Panc1 (cell line): ENCODE measurements at places on chromosomes 2 and 18.
A peak's percentile ranks its signal among the peaks of the same experiment; 100 is the strongest.

- DNase-seq, result no peak
These were observed 84.4 kb downstream of the EIPR1 start for GRCh38 chr2:3293221-3293620.

GRCh38 chr18:4125224-4125623 is 329.9 kb downstream of the DLGAP1 start:
- no peak for DNase-seq

- DNase-seq, result no peak
These were observed 37.6 kb downstream of the FLACC1 start for GRCh38 chr2:201319511-201319910.

- no peak for DNase-seq
These were observed 4.5 kb downstream of the PRLH start for GRCh38 chr2:237570776-237571335.

GRCh38 chr2:232779934-232780333 is 3.6 kb upstream of the KCNJ13 start:
- no peak for DNase-seq

GRCh38 chr2:214560618-214561190 is 149.8 kb downstream of the VWC2L start:
- DNase-seq, result no peak

- DNase-seq, result no peak
These were observed 5.3 kb upstream of the CRYBA2 start for GRCh38 chr2:218998414-218999002.

DNA sequence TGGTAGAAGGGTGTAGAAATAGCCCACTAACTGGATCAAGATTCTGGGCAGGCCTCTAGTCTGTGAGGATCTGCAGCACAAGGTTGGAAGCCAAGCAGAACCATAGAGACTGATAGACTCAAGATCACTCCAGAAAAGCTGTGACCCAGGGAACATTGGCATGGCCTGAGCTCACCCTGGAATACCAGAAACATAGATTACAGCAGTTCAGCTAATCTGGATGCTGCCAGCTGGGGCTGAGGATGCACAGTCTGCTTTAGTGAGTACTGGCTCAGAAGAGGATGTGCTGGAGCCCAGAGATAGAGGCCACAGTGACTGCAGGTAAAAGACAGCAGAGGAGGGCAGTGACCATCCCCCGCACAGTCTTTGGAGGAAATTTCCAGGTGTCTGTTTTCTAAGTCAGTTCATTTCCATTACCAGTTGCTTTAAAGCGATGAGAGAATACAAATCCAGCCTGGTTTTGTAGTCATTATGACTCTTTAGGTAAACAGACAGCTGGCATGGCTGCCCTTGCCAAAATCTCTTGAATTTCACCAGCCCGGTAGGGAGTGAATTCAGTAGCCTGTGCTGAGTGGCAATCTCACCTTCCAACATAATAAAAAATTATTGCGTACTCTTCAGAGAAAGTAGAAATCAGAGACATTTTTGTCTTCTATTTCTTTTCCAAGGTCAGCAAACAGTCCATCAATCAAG is 119.2 kb downstream of the ANTXR1 start:
- peak; percentile 36 for DNase-seq

GRCh38 chr2:138026111-138027020 is 62.1 kb downstream of the HNMT start:
- DNase-seq, result no peak

DNA sequence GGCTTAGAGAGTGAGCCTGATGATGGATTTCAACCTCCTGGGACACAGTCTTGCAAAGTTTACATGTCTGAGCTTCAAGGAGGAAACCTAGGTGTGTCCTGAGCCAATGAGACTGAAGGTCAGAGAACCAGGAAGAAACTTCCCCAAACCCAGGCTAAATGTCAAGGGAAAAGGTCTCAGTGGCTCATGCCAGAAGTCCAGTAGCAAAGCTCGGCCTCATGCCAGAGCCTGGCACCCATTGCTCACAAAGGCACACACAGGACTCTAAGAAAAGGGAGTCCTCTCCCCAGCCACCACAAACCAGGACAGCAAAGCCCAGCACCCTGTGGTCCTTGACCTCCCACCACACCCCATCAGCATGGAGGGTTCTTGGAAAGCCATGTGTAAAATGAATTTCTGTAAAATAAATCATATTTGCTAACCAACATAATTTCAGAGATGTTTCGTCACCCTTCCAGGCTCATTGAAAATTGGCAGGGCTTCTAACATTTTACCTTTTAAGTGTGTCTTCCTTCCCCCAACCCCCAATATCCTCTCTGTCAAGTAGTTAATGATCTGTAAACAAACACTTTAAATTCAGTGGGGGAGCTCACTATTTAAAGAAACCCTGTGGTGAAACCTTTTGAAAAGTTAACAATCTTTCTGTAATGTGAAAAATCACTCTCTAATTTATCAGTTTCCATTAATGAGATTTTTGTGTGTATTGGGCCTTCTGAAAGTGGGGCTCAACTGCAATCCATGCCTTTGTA is 77.1 kb downstream of the BCL11A start:
- DNase-seq, result no peak

- no peak for DNase-seq
These were observed 448.3 kb upstream of the ST6GAL2 start for GRCh38 chr2:107334306-107334705.

DNA sequence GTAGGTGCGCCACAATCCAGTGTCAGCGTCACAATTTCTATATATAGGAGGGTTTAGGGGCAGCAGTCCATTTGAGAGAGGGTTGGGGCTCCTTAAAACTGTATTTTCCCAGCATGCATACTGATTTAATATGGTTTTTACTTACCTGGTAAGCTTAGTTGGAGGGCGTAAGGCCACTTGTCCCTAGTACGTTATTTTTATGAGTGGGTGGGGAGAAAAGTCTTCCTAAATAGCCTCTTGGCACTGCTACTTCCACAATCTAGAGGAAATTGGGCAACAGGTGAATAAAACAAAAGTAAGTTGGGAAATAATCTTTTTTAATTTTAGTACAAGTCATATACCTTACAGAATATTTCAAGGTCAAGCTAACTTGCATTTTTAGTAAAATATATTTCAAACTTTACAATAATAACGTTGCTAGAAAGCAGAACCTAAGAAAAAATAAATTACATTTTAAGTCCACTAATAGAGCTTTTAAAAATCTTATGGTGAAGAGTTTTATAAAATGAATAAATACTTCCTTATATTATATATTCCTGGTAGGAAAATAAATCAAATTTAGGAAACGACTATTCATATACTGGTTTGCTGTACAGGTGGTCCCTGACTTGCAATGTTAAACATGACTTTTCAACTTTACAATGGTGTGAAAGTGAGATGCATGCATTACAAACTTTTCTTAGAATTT is 20.9 kb downstream of the DHRS9 start:
- DNase-seq, result no peak

- no peak for DNase-seq
These were observed 47.9 kb downstream of the KIF5C start for GRCh38 chr2:148922776-148923475.

GRCh38 chr18:45920367-45920766 is 46.8 kb downstream of the EPG5 start:
- DNase-seq, result no peak

- DNase-seq, result no peak
These were observed 19.7 kb upstream of the NYAP2 start for GRCh38 chr2:225379856-225380255.

DNA sequence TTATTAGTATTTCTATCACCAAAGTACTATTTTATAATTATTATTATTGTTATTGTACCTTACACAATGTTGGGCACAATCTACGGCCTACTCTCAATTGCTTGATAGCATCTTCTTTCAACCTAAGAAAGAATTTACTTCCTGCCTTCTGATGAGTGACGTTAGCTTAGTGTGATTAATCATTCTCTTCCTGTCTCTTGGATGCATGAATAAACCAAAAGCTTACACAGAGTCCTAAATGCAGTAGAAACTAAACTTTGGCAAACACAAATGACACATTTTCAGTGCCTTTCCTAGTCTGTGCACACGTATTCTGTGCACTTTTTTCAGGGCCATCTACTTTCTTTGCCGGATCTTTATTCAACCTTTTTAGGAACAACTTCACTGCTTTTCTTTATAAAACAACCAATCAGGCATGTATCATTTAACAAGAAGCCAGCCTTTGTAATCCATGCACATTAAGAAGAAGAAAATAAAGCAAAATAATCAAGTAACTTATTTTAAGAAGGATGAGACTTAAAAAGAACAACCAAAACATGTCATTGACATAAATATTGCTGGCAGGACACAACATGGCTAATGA is 19.1 kb downstream of the TRAK2 start:
- no peak for DNase-seq

DNA sequence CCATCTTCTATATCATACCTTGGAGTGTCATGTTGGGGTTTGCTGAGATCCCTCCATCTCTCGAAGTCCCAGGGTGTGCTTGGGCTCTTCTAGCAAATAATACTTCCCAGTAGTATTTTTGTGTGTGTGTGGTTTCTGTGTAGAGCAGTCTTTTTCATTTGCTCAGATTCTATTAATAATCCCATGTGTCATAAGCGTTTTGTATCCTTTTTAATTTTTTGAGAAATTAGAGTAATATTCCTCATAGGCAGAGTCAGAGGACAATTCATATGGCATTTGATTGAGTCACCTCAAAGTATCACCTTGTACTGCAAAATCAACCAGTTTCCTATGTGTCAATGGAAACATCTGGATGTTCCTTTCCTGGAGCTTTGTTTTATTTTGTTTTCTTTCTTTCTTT is 37.4 kb upstream of the PPP1R1C start:
- no peak for DNase-seq
